Ovary (tissue), 10 donors: ENCODE measurements at places on chromosomes 11 and 22.

DNA sequence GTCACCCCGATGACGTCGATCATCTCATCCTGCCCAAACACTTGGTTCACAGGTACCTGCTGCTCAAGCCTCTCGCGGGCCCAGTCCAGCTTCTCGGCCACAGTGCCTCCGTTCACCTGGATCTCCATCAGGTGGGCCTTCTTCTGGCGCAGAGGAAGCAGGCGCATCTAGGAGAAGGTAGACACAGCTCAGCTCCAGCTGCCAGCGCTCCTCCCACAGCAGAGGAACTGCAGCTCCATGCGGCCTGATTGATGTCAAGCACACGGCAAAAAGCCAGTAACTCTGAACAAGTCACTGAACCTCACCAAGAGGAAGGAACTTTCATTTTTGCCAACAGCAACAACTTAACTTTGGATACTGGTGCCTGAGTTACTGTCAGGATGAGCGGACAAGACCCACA is 4.0 kb downstream of the RPL3 start:
- no peak for DNase-seq

DNA sequence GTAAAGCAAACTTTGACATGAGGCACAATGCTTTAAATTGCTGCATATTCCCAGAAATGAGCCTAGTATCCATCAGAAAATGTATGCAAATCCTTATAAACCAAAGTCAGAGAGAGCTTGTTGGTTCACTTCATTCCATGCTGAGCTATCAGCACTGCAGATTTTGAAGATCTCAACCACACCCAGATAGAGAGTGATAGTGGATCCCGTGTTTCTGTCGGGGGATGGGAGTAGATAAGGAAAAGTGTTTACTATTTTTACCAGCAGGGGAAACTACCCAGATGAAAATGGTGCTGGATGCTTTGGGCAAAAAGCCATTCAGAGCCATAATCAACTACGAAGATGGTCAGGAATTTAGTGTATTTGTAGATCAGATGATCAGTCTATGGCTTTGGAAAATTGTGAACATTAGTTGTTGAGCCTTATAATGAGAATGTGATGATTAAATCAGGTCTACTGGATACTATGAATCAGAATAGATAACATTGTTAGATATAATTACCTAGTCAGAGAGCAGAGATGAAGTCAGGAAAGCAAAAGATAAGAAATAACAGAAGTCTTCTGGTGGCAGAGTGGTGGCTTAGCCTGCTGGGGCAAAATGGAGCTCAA is 10.8 kb downstream of the OR51B6 start:
- DNase-seq, result no peak

- DNase-seq, result no peak
Observed at GRCh38 chr11:14789879-14790484, 102.0 kb downstream of the CYP2R1 start.

DNA sequence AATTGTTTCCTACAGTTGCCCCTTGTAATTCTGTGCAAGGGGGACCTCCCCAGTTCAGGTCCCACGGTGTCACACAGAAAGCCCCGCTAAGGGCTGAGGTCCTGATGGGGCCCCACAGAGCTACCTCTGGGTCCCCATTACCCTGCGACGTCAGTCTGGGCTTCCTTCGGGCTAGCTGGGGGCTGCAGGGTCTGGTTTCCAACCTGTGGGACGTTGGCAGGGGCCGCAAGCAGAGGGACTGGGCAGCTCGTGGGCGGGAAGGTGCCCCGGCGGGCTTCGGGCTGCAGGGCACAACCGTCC is 698 bp downstream of the SLC37A4 start:
- DNase-seq, result no peak

- DNase-seq, result peak; percentile 46
Observed at GRCh38 chr22:36194971-36195370, 6.6 kb downstream of the APOL4 start.
